ENCODE measurements at places on chromosomes 11 and 22.

DNA sequence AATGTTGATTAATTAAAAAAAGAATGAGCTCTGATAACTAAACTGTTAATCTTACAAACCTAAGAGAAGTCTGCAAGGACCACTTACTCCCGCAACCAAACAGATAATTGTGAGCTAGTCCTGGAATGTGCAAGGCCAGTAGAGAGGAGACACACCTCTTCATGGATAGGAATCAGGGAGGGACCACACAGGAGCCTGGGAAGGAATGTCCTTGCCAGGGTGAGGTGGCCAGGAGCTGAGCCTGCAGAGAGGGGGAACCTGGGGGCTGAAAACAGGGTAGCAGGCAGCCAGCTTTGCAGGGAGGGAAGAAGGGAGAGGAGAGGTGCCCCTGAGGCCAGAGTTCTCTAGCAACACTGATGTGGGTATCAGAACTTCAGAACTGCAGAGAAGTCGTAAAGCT, 9.4 kb upstream of the NLRP10 start:
- DNase-seq = no peak

- no peak for DNase-seq
Observed at GRCh38 chr22:24025475-24025874, 14.4 kb downstream of the CABIN1 start.

- DNase-seq = no peak
Observed at GRCh38 chr11:111718436-111718835, 47.8 kb downstream of the PPP2R1B start.

DNA sequence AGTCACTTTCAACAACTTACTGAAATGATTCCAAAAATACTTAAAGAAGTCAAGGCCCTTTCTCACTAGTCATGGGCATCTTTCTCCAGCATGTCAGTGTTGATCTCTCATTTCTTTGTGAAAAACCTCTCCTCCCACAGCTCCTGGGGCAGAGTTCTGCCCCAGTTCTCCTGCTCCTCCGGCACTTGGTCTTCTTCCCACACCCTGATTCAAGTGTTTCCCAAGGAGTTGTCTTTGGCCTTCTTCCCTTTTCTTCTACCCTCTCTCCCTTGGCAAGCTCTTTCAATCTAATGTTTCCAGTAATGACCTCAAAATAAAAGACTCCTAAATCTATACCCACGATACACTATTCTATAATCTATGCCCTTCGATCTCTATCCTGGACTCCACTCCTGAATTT, 42.1 kb upstream of the CCDC34 start:
- DNase-seq = no peak

- DNase-seq = no peak
Observed at GRCh38 chr11:75453916-75454655, 21.1 kb upstream of the KLHL35 start.

GRCh38 chr11:61954851-61955421, 4.8 kb downstream of the BEST1 start:
- DNase-seq = no peak

GRCh38 chr11:46846510-46846830, 390 bp upstream of the CKAP5 start:
- DNase-seq = no peak

DNA sequence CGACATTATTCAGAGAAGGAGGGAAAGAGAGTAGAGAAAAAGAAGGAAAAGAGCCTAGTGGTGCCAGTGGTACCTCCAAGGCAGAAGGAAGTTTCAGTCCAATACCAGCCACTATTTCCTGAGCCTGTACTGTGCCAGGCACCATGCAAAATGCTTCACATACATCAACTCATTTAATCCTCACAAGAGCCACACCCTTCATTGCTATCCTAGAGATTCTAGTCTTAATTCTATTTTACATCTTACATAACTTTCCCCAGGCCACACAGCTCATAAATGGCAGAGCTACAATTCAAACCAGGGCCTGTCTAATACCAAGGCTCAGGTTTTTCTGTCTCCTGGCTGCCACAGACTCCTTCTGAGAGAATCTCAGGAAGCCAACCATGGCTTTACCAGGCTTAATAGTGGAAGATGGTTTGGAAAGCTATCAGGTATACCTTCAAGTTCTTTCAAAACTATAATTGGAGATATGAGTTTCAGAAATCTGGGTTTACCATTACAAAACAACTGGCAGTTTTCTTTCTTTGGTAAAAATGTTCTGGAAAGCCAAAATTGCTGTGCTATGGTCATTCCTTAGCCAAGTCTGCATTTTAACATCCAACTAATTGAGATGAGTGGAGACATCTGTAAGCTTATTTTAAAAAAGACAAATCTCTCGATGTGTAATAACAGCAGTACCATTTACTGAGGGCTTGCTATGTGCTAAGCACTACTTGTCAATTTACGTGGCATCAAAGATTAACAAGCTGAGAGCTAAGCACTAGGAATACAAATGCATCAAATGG, 225.1 kb upstream of the PITPNB start:
- DNase-seq = no peak

DNA sequence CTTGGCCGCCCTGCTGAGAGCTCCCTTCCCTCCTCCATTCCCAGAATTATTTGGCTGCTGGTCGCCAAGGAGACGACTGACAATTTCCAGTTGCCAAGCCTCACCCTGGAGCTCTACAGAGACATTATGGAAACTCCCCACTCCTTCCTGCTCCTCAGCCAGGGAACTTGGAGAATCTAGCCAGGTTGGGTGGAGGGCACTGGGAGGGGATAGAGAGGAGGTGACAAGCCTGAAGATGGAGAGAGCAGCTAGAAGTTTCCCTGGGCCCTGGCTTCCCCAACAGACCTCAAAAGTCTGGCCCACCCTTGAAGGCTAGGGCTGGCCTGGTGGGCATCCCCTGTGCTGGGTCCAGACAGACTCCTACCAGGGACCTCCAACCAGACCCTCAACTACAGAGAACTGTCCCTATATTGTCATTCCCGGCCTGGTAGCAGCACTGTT, 6.7 kb upstream of the VSIG10L2 start:
- no peak for DNase-seq

DNA sequence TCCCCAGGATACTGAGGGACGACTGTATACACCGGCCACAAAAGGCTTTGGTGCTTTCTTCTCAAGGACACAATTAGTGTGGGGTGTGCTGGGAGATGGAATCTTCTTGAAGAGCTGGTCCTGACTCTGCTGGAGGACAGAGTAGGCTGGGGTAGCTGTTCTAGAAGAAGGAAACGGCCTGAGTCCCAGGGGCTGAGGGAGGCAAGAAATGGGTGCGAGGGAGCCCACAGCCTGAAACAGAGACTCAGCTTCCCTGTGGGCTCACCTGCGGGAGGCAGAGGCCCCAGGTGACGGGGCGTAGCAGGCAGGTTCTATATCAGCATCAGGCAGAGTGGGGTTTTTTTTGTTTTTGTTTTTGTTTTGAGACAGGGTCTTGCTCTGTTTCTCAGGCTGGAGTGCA, 36.6 kb downstream of the PARVG start:
- DNase-seq = no peak

DNA sequence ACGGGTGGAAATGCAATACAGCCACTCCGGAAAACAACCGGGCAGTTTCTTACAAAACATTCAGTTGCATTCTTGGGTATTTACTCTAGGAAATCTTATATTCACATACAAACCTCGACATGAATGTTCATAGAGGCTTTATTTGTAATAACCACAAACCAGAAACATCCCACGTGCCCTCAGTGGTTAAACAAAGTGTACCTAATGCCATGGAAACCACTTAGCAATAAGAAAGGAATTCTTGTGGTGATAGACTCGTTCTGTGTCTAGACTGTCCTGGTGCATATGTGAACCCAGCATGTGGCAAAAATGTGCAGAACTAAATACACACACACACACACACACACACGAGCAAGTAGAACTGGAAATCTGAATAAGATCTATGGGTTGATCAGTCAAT, 1073.3 kb downstream of the TBC1D22A start:
- DNase-seq = no peak

- no peak for DNase-seq
Observed at GRCh38 chr11:19846654-19847305, 134.1 kb downstream of the NAV2 start.

Measured in activated CD8-positive, alpha-beta memory T cell treated with anti-CD3 and anti-CD28 coated beads for 48 hours (primary cell).